ENCODE measurements at places on chromosomes 16 and 17.

DNA sequence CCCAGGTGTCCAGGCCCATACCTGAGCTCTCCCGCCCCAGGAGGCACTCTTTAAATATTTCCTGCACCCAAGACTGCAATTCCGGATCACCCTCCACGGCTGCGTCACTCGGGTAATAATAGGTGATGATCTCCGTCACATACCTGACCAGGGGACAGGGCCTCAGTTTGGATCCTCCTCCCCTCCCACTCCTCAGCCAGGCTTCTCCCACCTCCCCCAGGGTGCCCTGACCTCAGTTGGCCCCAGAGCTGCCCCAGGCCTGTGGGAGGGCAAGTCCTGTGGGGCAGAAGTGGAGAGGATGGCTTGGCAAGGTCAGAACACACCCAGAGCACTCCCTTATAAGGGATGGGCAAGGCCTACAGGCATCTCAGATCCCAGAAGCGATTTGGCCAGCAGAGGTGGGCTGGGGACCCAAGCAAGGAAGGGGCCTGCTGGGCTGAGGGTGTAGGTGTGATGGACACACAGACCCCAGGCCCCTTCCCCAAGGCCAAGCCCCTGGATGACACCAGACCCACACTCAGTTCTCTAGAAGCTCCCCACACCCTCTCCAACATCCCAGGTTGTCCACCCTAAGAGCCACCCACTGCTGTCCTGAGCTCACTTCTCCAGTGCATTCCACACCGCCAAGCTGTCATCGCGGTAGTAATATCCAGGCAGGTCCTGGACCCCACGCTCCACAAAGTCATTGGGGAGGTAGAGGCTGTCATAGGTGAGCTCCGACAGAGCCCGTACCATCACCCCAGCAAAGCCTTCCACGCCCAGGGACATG, 11.8 kb downstream of the ALOX12B start:
- peaks cover 26% of the 10 kb centered on the region for H3K27me3 ChIP-seq
- no peak overlapping the region for H3K27ac ChIP-seq
- no peaks in the 10 kb centered on the region for H3K36me3 ChIP-seq
- DNase-seq: no peak

DNA sequence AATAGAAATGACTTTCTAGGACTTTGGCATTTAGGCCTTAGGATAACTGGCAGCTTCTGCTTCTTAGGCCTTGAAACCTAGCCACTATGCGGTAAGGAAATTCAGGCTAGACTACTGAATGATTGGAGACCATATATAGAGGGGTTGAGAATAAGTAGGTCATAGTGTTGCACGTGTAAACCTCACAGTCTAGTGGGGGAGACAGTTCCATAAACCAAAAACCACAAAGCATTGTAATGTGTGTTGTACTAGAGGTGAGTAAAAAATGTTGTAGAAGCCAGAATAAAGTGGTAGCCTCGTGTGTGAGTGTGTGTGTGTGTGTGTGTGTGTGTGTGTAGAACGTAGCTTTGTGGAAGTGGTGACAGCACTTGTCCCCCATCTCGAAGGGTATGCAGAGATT, 188.5 kb downstream of the MAP2K6 start:
- H3K27ac ChIP-seq: no peak overlapping the region
- DNase-seq: no peak
- H3K27me3 ChIP-seq: peaks cover 22% of the 10 kb centered on the region
- H3K4me1 ChIP-seq: peaks cover 13% of the 10 kb centered on the region
- H3K36me3 ChIP-seq: no peaks in the 10 kb centered on the region
- no peak overlapping the region for H3K4me3 ChIP-seq

DNA sequence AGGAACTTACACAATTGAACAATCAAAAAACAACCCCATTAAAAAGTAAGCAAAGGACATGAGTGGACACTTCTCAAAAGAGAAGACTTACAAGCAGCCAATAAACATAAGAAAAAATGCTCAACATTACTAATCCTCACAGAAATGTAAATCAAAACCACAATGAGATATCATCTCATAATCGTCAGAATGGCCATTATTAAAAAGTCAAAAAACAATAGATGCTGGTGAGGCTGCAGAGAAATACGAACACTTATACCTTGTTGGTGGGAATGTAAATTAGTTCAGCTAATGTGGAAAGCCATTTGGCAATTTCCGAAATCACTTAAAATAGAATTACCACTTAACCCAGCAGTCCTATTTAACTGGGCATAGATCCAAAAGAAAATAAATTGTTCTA, 301.9 kb upstream of the KCNJ16 start:
- no peak overlapping the region for H3K27ac ChIP-seq
- peaks cover 5% of the 10 kb centered on the region for H3K27me3 ChIP-seq
- H3K4me1 ChIP-seq: no peaks in the 10 kb centered on the region
- DNase-seq: no peak
- no peak overlapping the region for H3K4me3 ChIP-seq

DNA sequence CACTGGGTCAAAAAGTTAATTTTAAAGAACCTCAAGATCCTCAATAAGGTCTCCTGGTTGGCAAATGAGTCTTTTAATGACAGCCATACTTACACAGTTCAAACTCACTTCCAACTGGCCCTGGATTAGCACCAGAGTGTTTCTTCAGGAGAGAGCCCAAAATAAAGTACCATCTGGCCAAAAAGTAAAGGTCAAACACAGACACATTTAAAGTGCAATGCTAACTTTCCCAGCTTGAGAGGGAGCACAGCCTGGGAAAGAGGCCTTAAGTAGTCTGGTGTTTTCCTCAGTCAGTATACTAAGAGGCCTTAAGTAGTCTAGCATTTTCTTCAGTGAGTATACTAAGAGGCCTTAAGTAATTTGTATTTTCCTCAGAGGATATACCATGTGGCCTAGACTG, 46.6 kb upstream of the ERN1 start:
- H3K4me1 ChIP-seq: no peaks in the 10 kb centered on the region
- H3K27me3 ChIP-seq: no peaks in the 10 kb centered on the region
- H3K36me3 ChIP-seq: peaks cover 22% of the 10 kb centered on the region
- no peak for DNase-seq
- no peak overlapping the region for H3K4me3 ChIP-seq

DNA sequence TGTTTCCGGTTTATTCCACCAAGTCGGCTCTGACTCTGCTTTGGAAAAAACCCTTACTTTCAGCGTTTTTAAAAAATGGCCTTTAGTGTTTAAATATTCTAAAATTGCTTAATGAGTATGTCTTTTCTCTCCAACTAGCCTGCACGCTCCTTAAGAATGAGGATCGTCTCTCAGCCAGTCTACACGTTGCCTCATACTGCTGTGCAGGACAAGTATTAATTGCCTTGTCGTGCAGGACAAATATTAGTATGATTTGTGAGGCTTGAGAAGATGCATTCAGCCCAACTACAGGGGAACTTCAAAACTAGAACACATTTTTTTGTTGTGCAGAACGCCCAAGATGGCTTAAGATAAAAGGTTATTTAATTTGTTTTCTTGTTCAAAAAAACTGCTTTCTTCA, 61.2 kb downstream of the MARCHF10 start:
- H3K4me3 ChIP-seq: no peak overlapping the region
- H3K27me3 ChIP-seq: no peaks in the 10 kb centered on the region
- H3K4me1 ChIP-seq: no peaks in the 10 kb centered on the region
- H3K27ac ChIP-seq: no peak overlapping the region
- DNase-seq: no peak

DNA sequence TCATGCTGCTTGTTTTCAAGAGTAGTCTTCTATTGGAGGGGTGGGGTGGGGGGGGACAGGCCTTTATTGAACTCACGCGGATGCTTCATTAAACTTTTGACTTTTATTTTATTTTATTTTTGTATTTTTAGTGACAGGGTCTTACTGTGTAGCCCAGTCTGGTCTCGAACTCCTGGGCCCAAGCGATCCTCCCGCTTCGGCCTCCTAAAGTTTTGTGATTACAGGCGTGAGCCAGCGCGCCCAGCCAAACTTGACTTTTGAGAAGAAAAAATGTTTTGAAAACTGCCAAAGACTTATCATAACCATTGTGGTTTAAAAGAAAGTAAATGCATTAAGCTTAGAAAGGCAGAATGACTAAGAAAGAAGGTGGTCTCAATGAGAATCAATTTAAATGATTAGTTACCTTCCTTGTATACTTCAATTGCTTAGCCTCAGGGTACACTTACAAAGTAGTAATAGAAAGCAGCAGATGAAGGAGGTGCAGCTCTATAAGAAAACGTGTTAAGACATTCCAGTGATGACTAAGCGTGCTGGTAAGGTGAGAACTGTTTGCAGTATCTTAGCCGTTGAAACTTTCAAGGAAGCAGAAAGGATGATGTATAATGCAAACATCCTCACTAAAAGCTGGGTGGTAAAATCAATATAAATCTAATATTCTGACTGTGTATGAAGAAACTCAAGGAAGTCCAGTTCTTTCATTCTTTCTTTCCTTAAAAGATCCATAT, 1.2 kb downstream of the AP2B1 start:
- H3K4me3 ChIP-seq: peak overlapping the region; percentile 96
- peaks cover 2% of the 10 kb centered on the region for H3K27me3 ChIP-seq
- no peak for DNase-seq

GRCh38 chr17:16879686-16880085, 92.2 kb downstream of the TNFRSF13B start:
- no peak overlapping the region for H3K4me3 ChIP-seq
- no peak for DNase-seq
- no peaks in the 10 kb centered on the region for H3K4me1 ChIP-seq
- no peaks in the 10 kb centered on the region for H3K27me3 ChIP-seq
- no peaks in the 10 kb centered on the region for H3K36me3 ChIP-seq
- no peak overlapping the region for H3K27ac ChIP-seq

DNA sequence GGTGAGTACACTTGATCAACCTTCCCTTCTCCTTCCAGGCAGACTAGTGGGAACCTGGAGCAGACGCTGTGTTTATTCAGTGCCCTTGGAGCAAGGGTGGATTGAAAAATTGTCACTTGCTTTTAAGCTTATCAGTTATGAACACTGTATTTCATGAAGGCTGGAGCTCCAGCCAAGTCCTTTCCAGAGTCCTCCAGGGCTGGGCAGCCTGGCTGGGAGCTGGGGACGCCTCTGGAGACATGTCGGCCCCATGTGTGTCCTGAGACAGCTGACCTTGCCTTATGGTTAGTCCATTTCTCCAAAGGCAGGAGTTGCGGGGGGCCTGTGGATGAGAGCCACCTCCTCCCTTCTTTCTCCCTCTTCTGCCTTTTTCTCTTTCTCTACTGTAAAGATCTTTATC, 67.0 kb downstream of the RAP1GAP2 start:
- no peak for DNase-seq
- peaks cover 2% of the 10 kb centered on the region for H3K36me3 ChIP-seq
- no peak overlapping the region for H3K27ac ChIP-seq

DNA sequence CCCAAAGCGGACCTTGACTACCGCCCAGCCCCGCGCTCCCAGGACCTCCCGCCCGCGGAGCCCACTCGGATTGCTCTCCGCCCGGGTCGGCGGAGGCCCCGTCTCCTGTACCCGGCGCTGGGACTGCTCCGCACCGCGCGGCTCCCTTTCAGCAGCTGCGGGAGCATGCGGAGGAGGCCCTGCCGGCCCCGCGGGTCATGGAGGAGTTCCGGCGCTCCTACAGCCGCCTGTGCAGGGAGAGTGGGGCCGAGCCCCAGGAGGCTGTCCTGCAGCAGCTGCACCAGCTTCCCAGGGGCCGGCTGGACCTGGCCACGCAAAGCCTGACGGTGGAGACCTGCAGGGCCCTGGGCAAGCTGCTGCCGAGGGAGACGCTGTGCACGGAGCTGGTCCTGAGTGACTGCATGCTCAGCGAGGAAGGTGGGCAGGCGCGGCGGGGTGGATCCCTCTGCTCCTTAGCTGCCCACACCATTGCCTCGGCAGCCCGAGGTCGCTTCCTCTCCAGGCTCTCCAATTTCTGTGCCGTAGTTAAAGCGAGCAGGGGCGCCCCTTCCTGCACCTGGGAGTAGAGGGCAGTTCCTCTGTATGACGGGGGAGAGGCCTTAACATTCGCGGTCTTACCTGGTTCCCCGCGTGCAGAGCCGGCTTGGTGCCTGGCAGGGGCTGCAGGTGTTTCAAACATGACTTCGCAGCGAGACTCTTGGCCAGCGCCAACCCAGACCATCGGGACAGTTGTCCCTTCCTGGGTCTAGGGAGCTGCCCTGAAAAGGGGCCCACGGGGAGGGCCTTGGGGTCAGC, 539 bp downstream of the LRRC45 start:
- H3K4me3 ChIP-seq: peak overlapping the region; percentile 67
- H3K36me3 ChIP-seq: no peaks in the 10 kb centered on the region
- H3K27me3 ChIP-seq: no peaks in the 10 kb centered on the region
- peak; percentile 27 for DNase-seq
- no peak overlapping the region for H3K27ac ChIP-seq

GRCh38 chr16:31357324-31358109, 2.5 kb downstream of the ITGAX start:
- H3K27ac ChIP-seq: no peak overlapping the region
- H3K4me3 ChIP-seq: no peak overlapping the region
- no peaks in the 10 kb centered on the region for H3K36me3 ChIP-seq
- DNase-seq: no peak

GRCh38 chr16:82509691-82510430, 116.9 kb upstream of the CDH13 start:
- no peaks in the 10 kb centered on the region for H3K4me1 ChIP-seq
- no peak overlapping the region for H3K4me3 ChIP-seq
- H3K36me3 ChIP-seq: no peaks in the 10 kb centered on the region
- DNase-seq: no peak

- H3K4me3 ChIP-seq: no peak overlapping the region
- no peaks in the 10 kb centered on the region for H3K27me3 ChIP-seq
- no peaks in the 10 kb centered on the region for H3K36me3 ChIP-seq
- peaks cover 21% of the 10 kb centered on the region for H3K4me1 ChIP-seq
Measured at GRCh38 chr17:8391711-8392110, 5.9 kb downstream of the RNF222 start.

- no peak for DNase-seq
- no peak overlapping the region for H3K4me3 ChIP-seq
- no peaks in the 10 kb centered on the region for H3K36me3 ChIP-seq
- H3K27ac ChIP-seq: no peak overlapping the region
Measured at GRCh38 chr17:66941249-66941648, 23.3 kb upstream of the CACNG4 start.

- DNase-seq: no peak
- H3K4me1 ChIP-seq: peaks cover 13% of the 10 kb centered on the region
- no peak overlapping the region for H3K4me3 ChIP-seq
- no peaks in the 10 kb centered on the region for H3K27me3 ChIP-seq
Measured at GRCh38 chr17:20225162-20226115, 216.3 kb downstream of the SPECC1 start.

- H3K4me3 ChIP-seq: no peak overlapping the region
- H3K27me3 ChIP-seq: no peaks in the 10 kb centered on the region
- H3K36me3 ChIP-seq: peaks cover 7% of the 10 kb centered on the region
Measured at GRCh38 chr16:8173111-8173644, 417.1 kb downstream of the TMEM114 start.

All from naive thymus-derived CD8-positive, alpha-beta T cell (primary cell).